ENCODE measurements at places on chromosomes 11 and 22.

- H3K27ac ChIP-seq = no peak overlapping the region
- H3K27me3 ChIP-seq = no peaks in the 10 kb centered on the region
- no peak for DNase-seq
- H3K4me1 ChIP-seq = no peaks in the 10 kb centered on the region
- no peak overlapping the region for H3K4me3 ChIP-seq
Observed at GRCh38 chr11:12653729-12654128, 20.5 kb upstream of the TEAD1 start.

- H3K36me3 ChIP-seq = no peaks in the 10 kb centered on the region
- no peak overlapping the region for H3K27ac ChIP-seq
- H3K4me3 ChIP-seq = no peak overlapping the region
- no peaks in the 10 kb centered on the region for H3K27me3 ChIP-seq
Observed at GRCh38 chr22:28943501-28943879, 60.1 kb downstream of the ZNRF3 start.

DNA sequence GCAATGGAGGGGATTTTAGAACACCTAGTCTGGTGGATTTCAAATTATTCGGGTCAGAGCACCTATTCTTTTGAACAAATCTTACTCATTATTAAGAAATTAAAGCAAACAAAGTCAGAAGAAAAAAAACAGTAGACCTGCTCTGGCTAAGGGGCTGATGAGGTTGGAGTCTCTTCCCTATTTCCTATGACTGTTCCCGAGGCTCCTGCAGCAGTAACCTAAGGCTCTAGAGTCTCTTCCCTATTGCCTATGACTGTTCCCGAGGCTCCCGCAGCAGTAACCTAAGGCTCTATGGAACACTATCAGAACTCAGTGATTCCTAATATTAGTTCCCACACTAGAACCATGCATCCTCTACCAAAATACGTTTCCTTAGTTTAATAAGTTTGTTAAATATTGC is 607.9 kb downstream of the NTM start:
- no peaks in the 10 kb centered on the region for H3K4me1 ChIP-seq
- no peaks in the 10 kb centered on the region for H3K36me3 ChIP-seq
- no peak overlapping the region for H3K4me3 ChIP-seq

- no peaks in the 10 kb centered on the region for H3K36me3 ChIP-seq
- no peak overlapping the region for H3K27ac ChIP-seq
- no peak for DNase-seq
Observed at GRCh38 chr11:69516526-69516925, 35.1 kb downstream of the LINC01488 start.

- H3K27ac ChIP-seq = no peak overlapping the region
- no peaks in the 10 kb centered on the region for H3K36me3 ChIP-seq
- DNase-seq = no peak
- H3K4me3 ChIP-seq = no peak overlapping the region
- no peaks in the 10 kb centered on the region for H3K4me1 ChIP-seq
- H3K27me3 ChIP-seq = no peaks in the 10 kb centered on the region
Observed at GRCh38 chr22:23008896-23009295, 61.4 kb upstream of the GNAZ start.

DNA sequence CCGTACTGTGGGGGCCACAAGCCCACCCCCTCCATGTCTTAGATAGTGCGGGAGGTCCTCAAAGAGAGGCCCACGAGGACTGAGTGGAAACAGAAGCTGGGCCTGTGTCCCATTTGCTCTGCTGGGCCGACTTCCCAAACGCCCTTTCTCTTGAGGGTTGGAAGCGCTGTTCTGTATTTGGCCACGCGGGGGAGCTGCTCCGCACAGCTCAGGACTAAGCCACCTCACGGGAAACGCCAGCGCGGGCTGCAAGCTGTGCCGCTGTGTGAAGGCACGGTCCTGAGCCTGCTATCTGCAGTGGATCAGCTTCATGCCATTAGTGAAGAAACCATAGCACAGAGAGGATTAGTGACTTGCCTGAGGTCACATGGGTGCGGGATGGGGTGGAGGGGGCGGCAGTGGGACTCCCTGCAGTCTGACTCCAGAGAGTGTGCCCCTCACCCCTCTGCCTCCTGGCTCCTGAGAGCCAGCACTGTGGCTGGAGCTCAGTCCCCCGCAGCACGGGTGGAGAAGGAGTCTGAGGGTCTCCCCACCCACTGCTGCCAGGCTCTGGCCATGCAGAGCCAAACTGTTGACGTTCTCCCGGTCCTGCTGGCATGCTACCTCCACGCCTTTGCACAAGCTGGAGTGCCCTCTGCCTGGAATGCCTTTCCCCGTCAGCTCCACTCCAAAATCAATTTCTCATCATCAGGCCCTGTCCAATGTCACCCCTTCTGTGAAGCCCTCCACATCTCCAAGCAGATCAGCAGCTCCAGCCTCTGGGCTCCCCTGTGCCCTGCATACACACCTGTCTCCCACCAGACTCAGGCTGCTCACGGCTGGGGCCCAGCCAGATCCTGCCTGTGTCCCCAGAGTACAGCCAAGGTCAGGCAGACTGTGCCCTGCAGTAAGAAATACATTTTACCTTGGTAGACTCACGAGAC is 51.5 kb upstream of the LRRC32 start:
- peak overlapping the region; percentile 11 for H3K4me3 ChIP-seq
- no peak overlapping the region for H3K27ac ChIP-seq
- H3K4me1 ChIP-seq = no peaks in the 10 kb centered on the region
- H3K27me3 ChIP-seq = no peaks in the 10 kb centered on the region
- peak; percentile 83 for DNase-seq
- no peaks in the 10 kb centered on the region for H3K36me3 ChIP-seq

GRCh38 chr22:49554741-49555140 is 272.9 kb downstream of the BRD1 start:
- H3K4me1 ChIP-seq = no peaks in the 10 kb centered on the region
- H3K27me3 ChIP-seq = peaks cover 3% of the 10 kb centered on the region
- DNase-seq = no peak
- H3K36me3 ChIP-seq = no peaks in the 10 kb centered on the region
- no peak overlapping the region for H3K27ac ChIP-seq

DNA sequence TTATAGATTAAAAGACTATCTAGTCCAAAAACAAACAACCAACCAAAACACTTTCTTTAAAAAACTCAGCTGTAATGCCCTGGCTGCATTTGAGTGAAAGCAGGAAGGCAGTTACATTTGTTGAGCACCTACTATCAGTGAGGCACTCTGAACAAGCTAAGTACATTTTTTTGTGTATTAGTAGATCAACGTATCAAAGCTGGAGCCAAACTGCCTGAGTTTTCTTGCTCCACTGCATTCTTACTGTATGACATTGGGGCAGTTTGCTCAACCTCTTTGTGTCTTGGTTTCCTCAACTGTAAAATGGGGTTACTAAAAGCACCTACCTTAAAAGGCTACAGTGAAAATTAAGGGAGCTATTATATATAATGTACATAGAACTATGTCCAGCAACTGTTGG is 22.0 kb downstream of the COA4 start:
- no peak overlapping the region for H3K27ac ChIP-seq
- no peak for DNase-seq
- H3K36me3 ChIP-seq = peaks cover 15% of the 10 kb centered on the region
- H3K4me1 ChIP-seq = no peaks in the 10 kb centered on the region
- H3K4me3 ChIP-seq = no peak overlapping the region
- H3K27me3 ChIP-seq = no peaks in the 10 kb centered on the region

- DNase-seq = no peak
- H3K27ac ChIP-seq = no peak overlapping the region
- H3K4me1 ChIP-seq = peaks cover 31% of the 10 kb centered on the region
- no peaks in the 10 kb centered on the region for H3K27me3 ChIP-seq
Observed at GRCh38 chr11:12785901-12786300, 111.7 kb downstream of the TEAD1 start.

DNA sequence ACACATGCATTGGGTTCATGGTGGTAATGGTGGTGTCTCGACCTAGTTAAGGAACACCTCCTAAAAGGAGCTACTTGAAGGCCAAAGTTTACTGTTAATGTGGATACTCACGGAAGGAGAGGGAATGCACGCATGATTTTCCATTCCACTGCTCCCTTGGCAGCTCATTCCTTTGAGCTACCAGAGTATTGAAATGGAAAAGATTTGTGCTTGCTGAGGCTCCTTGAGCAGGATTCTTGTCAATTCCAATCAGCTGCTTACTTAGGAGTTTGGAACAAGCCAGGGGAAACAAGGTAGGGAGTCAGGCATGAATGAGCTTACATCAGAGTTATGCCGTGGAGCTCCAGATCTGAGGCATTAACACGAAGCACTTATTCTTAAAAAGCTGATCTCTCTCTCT is 108.8 kb downstream of the GRIA4 start:
- no peaks in the 10 kb centered on the region for H3K27me3 ChIP-seq
- H3K36me3 ChIP-seq = no peaks in the 10 kb centered on the region

GRCh38 chr11:8624698-8625097 is 30.7 kb upstream of the STK33 start:
- H3K27ac ChIP-seq = no peak overlapping the region
- DNase-seq = peak; percentile 57
- H3K36me3 ChIP-seq = peaks cover 41% of the 10 kb centered on the region
- H3K4me1 ChIP-seq = peaks cover 6% of the 10 kb centered on the region
- no peak overlapping the region for H3K4me3 ChIP-seq

DNA sequence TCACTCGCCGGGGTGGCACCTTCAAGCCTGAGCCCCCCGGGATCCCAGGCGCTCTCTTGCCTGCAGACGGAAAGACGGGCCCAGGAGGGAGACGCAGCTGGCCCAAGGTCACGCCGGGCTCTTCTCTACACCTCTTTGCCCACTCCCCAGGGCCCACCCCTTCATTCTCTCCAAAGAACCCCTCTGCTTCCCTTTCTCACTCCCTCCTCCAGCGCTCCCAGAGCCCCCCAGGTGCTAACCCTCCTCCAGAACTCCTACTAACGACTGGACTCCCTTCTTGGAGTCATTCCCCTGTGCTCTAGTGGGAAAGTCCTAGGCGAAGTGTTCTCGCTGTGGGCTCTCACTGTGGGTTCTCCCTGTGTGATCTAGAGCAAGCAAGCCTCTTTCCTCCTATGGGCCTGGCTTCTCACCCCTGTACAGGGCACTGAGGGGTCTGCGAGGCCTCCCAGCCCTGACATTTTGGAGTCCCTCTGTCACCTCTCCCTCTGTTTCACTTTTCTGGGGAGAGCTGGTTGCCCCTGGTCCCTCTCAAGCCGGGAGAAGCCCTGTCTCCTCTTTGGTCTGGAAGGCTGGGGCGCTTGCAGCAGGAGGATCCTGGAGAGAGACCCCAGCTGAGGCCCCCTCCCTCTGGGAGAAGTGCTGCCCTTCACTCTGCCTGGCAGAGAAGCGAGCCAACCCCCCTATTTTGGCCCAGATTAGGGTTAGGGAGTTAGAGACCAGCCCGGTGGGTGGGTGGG is 858 bp downstream of the OAF start:
- DNase-seq = no peak
- no peaks in the 10 kb centered on the region for H3K36me3 ChIP-seq
- peaks cover 30% of the 10 kb centered on the region for H3K4me1 ChIP-seq
- peak overlapping the region; percentile 69 for H3K4me3 ChIP-seq
- H3K27ac ChIP-seq = peak overlapping the region; percentile 79

- H3K4me3 ChIP-seq = no peak overlapping the region
- no peaks in the 10 kb centered on the region for H3K27me3 ChIP-seq
- DNase-seq = no peak
Observed at GRCh38 chr11:33920838-33921613, 29.1 kb upstream of the LMO2 start.

GRCh38 chr11:108115500-108116140 is 5.7 kb upstream of the ACAT1 start:
- DNase-seq = peak; percentile 86
- H3K4me3 ChIP-seq = no peak overlapping the region
- H3K4me1 ChIP-seq = peaks cover 19% of the 10 kb centered on the region
- no peaks in the 10 kb centered on the region for H3K36me3 ChIP-seq
- no peaks in the 10 kb centered on the region for H3K27me3 ChIP-seq
- peak overlapping the region; percentile 77 for H3K27ac ChIP-seq

DNA sequence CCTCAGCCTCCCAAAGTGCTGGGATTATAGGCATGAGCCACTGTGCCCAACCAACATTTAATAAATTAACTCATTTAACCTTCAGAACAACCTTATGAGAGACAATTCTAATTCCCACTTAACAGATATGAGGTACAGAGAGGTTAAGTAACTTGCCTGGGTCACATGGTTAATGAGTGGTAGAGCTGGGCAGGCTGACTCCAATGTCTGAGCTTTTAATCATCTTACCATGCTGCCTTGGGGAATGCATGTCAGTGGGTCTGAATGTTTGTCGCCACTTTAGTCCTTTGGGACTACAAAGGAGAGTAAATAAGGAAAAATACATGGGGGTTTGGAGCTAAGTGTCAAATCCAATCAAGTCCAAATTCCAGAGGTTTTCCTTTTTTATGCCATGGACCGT is 11.2 kb upstream of the PIK3C2A start:
- no peaks in the 10 kb centered on the region for H3K27me3 ChIP-seq
- no peak overlapping the region for H3K27ac ChIP-seq
- no peak overlapping the region for H3K4me3 ChIP-seq

DNA sequence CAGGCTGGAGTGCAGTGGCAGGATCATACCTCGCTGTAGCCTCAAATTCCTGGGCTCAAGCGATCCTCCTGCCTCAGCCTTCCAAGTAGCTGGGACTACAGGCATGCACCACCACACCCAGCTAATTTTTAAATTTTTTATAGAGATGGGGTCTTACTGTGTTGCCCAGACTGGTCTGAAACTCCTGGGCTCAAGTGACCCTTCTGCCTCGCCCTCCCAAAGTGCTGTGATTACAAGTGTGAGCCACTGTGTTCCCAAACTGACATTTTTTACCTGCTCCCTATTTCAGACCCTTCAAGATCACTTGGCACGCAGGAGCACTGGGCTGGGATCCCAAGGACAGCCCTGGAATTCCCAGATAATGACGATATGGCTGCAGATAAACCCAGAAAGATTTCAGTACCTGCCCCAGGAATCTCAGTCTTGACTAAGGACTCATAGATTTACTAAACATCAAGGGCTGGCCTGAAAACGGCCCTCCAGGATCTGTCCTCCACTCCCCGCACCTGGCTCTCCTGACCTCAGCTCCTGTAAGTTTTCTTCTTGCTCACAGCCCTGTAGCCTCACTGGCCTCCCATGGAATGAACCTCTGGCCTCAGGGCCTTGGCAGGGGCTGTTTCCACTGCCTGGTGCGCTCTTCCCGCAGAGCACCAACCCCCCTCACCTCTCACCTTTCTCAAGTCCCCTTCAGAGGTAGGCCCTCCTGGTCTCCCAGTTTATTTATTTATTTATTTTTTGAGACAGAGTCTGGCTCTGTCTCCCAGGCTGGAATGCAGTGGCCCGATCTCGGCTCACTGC is 3.6 kb upstream of the CSNK1E start:
- DNase-seq = no peak
- no peak overlapping the region for H3K4me3 ChIP-seq
- H3K4me1 ChIP-seq = peaks cover 11% of the 10 kb centered on the region
- H3K27me3 ChIP-seq = no peaks in the 10 kb centered on the region

- DNase-seq = no peak
- H3K4me3 ChIP-seq = no peak overlapping the region
- H3K27ac ChIP-seq = no peak overlapping the region
- no peaks in the 10 kb centered on the region for H3K36me3 ChIP-seq
- H3K4me1 ChIP-seq = peaks cover 28% of the 10 kb centered on the region
- H3K27me3 ChIP-seq = no peaks in the 10 kb centered on the region
Observed at GRCh38 chr11:11345099-11345498, 8.0 kb downstream of the CSNK2A3 start.

All from heart left ventricle (tissue), 16 donors.